Small intestine (tissue), 16 donors: ENCODE measurements at places on chromosomes 13 and 19. TPM values are rescaled to one million over a fixed set of nuclear protein-coding genes. Genes with fewer than 3 reads are reported as not detected.
A peak's percentile ranks its signal among the peaks of the same experiment; 100 is the strongest.

- H3K4me3 ChIP-seq: no peak overlapping the region
- H3K27ac ChIP-seq: no peak overlapping the region
- H3K27me3 ChIP-seq: no peaks in the 10 kb centered on the region
- DNase-seq: peak; percentile 88
- H3K4me1 ChIP-seq: no peaks in the 10 kb centered on the region
- H3K36me3 ChIP-seq: no peaks in the 10 kb centered on the region
These were observed 12.3 kb downstream of the HRC start for GRCh38 chr19:49142866-49143335.

DNA sequence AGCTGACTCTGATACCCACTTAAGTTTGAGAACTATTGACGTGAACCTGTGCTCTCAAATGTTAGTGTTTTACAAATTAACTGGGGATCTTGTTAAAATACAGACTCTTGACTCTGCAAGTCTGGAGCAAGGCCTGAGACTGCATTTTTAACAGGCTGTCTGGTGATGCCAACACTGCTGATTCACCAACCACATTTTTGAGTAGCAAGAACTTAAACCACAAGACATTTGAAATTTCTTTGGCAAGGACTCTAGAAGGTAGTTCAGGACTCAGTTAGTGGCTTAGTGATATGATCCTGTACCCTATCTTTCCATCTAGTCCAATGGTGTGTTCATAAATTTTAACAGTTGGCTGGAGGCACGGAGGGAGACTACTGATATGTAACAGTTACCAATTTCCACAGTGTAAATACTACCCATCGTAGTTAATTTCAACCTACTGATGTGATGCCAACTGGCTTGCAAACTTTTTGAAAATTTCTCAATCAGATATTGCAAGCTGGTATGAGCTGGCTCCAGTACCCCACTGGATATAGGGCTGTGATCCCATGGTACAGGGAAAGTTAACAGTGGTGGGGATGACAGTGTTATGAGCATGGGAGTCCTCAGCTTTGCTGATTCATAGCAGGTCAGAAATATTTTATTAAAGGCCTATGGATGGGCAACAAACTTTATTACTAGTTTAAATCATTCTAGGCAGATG lies 255.1 kb downstream of the TBC1D4 start:
- H3K27ac ChIP-seq: no peak overlapping the region
- no peak overlapping the region for H3K4me3 ChIP-seq
- H3K36me3 ChIP-seq: no peaks in the 10 kb centered on the region
- H3K4me1 ChIP-seq: no peaks in the 10 kb centered on the region

DNA sequence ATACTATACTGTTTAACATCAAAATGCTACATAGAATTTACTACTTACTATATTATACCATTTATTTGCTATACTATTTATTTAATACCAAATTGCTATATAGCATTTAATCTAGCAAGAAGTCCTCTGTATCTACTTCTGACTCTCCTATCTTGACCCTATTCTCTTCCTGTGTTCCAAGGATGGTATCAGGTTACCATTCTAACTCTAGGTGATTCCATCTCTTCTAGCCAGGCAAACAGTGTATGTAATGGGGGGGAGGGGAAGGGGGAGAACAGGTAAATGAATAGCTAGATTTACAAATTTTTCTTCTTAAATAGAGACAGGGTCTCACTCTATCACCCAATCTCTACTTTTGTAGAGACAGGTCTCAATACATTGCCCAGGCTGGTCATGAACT lies 200.3 kb downstream of the DIAPH3 start:
- no peaks in the 10 kb centered on the region for H3K27me3 ChIP-seq
- no peaks in the 10 kb centered on the region for H3K36me3 ChIP-seq
- no peak overlapping the region for H3K27ac ChIP-seq

GRCh38 chr19:51024924-51025323 lies 1.5 kb downstream of the KLK11 start:
- H3K27ac ChIP-seq: no peak overlapping the region
- no peaks in the 10 kb centered on the region for H3K36me3 ChIP-seq
- H3K4me3 ChIP-seq: no peak overlapping the region

DNA sequence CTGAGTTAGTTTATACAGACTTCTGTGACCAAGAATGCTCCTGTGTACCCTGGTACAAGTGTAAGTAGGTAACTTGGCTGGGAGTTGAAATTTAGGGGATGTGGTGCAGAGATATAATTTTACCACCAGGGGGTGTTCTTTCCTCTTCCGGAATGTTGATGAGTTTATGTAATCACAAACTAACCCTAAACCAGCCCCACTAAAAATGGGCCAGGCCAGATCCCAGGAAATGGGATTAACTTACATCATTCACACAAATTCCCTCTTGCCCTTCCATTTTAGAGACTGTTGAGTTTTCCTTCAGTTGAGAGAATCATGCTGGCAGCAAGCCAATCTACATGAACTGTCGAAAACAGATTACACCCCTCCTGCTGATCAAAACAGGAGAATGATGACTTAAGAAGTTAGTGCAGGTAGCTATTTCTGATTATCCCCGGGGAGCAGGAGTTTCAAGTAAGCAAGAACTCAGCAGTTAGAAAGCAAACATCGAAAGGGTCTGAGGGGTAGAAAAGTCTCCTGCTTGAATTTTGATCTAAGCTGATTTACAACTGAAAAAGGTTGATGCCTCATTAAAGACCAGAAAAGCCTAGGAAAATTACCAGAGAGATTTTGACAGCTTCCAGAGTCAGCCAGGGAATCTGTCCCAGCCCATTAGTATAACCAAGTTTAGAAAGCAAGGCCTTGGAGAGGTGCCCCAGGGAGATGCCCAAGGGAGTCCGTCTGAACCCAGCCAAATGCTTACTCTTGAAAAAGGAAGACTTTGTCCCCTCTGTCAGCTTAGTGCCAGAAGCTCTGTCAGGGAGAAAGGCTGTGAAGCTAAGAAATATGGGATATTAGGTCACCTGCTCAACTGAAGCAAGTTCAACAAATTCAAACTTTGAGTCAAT lies 32.3 kb upstream of the MED4 start:
- no peaks in the 10 kb centered on the region for H3K27me3 ChIP-seq
- peak; percentile 78 for DNase-seq
- peaks cover 5% of the 10 kb centered on the region for H3K4me1 ChIP-seq
- no peak overlapping the region for H3K27ac ChIP-seq
- H3K36me3 ChIP-seq: no peaks in the 10 kb centered on the region
- H3K4me3 ChIP-seq: no peak overlapping the region

The BSPH1 gene
- polyA plus RNA-seq: not detected

GRCh38 chr13:97855570-97856303 lies 97.7 kb upstream of the IPO5 start:
- no peaks in the 10 kb centered on the region for H3K4me1 ChIP-seq
- H3K27ac ChIP-seq: no peak overlapping the region
- no peak overlapping the region for H3K4me3 ChIP-seq

DNA sequence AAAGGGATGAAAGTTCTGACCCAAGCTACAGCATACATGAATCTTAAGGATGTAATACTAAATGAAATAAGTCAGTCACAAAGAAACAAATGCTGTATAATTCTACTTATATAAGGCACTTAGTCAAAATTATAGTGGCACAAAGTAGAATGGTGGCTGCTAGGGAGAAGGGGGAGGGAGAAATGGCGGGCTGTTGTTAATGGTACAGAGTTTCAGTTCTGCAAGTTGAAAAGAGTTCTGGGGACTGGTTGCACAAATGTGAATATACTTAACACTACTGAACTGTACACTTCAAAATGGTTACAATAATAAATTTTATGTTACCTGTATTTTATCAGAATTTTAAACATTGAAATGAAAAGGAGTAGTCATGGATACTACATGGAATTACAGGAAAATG lies 48.9 kb upstream of the CLDN10 start:
- H3K27ac ChIP-seq: no peak overlapping the region
- H3K27me3 ChIP-seq: no peaks in the 10 kb centered on the region
- H3K36me3 ChIP-seq: no peaks in the 10 kb centered on the region
- DNase-seq: no peak
